ENCODE measurements at places on chromosomes 11 and 22. TPM values are rescaled to one million over a fixed set of nuclear protein-coding genes. Genes with fewer than 3 reads are reported as not detected.
A peak's percentile ranks its signal among the peaks of the same experiment; 100 is the strongest.

DNA sequence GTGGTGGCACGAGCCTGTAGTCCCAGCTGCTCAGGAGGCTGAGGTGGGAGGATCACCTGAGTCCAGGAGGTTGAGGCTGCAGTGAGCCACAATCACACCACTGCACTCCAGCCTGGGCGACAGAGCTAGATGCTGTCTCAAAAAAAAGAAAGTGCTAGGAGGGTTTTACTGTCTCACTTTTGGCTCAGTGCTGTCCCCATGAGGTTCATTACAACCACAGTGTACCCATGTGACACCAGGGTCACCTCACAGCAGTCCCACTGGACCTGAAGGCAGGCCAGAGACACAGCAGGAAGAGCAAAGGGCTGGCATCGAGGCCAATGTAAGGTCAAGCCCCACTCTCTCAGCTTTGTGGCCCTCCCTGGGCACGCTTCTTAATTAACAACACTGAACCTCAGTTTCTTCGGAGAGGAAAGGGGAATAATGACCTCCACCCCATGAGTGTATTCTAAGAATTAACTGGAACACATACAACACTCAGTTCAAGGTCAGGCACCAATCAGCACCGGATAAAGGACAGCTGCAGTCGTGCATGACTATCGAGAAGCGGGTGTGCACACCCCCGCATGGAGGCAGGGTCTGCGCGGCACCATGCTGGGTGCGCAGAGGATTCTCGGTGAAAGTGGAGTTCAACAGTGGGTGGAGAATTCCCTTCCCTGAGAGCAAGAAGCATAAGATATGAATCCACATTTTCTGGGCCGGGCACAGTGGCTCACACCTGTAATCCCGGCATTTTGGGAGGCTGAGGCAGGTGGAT is 30.9 kb upstream of the BAIAP2L2 start:
- no peak for DNase-seq

OR8G1 gene
- not detected for total RNA-seq

DNA sequence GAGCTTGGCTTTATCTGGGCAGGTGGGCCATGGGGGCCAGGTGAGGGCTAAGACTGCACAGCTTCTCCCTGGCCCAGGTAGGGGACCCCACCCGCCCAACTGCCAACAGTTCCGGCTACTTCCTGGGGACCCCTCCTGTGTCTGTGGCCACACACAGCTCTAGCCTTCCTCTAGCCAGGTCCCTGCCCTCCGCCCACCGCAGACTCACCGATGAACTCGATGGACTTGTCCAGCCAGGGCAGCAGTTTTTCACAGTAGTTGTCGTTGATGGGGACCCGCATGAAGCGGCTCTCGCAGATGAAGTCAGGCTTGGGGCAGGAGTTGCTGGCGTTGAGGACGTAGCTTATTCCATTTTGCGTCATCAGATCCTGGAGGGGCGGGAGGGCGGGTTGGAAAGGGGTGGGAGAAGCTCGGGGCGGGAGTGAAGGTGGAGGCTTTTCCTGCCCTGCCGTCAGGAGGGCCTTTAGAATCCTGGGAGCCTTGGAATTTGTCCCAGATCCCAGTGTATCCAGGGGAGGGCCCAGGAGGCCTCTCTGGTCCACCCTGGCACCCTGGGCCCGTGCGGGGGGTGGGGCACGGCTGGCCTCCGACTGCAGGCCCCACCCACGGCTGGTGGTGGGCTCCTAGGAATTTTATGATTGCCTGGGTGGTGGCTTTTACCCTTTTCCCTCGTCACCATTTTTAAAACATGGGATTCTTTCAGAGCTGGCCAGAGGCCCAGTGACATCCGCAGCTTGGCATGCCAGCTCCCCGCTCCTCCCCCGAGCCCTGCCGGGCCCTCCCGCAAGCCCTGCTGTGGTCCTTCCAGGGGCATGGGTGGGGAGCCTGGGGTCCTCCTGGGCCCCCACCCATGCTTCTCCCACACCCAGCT is 13.9 kb downstream of the DUSP8 start:
- no peak for DNase-seq

DNA sequence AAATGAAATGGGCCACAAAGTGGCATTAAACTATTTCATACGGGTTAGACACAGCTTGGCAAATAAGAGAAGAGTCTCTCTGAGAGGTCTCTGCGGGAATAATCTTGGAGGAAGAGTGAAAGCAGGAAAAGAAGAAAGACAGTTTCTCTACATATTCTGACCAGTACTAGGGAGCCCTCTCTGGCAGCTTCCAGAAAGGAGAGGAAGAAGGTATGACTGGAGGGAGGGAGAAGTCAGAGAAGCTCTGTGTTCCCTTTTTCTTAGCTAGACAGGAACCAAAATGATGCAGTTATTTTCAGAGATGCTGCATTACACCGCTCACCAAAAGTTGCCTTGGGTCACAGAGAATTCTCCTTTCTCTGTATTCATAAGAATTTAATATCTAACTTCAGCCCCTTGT is 382.1 kb downstream of the KCNA4 start:
- no peak for DNase-seq

GRCh38 chr11:65424205-65425104 is 1.9 kb downstream of the NEAT1 start:
- DNase-seq: peak; percentile 65

KRTAP5-8 gene
- not detected for total RNA-seq

- no peak for DNase-seq
Measured at GRCh38 chr11:83019888-83020579, 51.7 kb downstream of the RAB30 start.

All from naive thymus-derived CD4-positive, alpha-beta T cell (primary cell).